Progenitor cell of endocrine pancreas (in vitro differentiated cells): ENCODE measurements at places on chromosomes 3 and 15.

GRCh38 chr3:84893211-84893610, 65.6 kb upstream of the CADM2 start:
- DNase-seq = no peak
- H3K27me3 ChIP-seq = no peaks in the 10 kb centered on the region
- H3K4me3 ChIP-seq = no peak overlapping the region
- H3K27ac ChIP-seq = no peak overlapping the region
- H3K4me1 ChIP-seq = no peaks in the 10 kb centered on the region

- no peaks in the 10 kb centered on the region for H3K27me3 ChIP-seq
- no peaks in the 10 kb centered on the region for H3K4me1 ChIP-seq
- no peaks in the 10 kb centered on the region for H3K36me3 ChIP-seq
These were observed 17.5 kb downstream of the VGLL3 start for GRCh38 chr3:86973440-86973839.

DNA sequence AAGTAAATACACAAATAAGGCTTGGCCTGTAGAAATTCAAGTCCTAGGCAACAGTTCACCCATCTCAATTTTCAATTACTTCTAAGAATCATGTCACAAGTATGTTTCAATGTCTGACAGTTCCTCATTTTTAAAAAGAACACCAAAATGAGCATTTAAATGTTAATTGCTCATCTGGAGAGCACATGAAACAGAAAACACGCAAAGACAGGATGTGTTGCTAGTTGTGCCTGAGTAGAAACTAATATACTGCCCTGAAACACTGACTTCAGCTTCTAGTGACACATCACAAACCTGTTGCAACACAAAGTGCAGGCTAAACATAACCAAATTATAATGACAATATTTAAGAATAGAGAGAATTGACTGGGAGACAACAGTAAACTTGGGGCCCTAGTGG, 167.3 kb upstream of the THBS1 start:
- peaks cover 3% of the 10 kb centered on the region for H3K27me3 ChIP-seq
- no peaks in the 10 kb centered on the region for H3K36me3 ChIP-seq
- H3K4me3 ChIP-seq = no peak overlapping the region
- H3K4me1 ChIP-seq = peaks cover 12% of the 10 kb centered on the region
- H3K27ac ChIP-seq = no peak overlapping the region

GRCh38 chr15:66747223-66747622, 45.2 kb downstream of the SMAD6 start:
- peaks cover 27% of the 10 kb centered on the region for H3K4me1 ChIP-seq
- H3K4me3 ChIP-seq = no peak overlapping the region
- DNase-seq = no peak
- H3K36me3 ChIP-seq = peaks cover 7% of the 10 kb centered on the region
